ENCODE measurements at places on chromosomes 6 and 20.

DNA sequence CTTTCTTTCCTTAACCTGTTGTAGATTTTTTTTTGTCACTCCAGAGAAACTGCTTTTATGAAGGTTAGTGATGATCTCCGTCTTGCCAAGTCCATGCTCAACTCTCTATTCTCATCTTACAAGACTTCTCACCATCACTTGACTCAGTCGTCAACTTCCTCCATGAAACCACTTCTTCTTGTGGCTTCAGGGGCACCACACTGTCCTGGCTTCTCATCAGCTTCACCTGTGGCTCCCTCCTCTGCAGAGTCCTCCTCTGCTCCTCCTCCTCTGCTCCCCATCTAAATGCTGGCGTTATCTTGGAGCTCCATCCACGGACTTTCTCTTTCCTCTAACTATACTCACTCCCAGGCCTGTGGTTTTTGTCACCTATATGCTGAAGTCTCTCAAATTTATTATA lies 187.5 kb downstream of the BACH2 start:
- no peak for DNase-seq

- DNase-seq = no peak
Measured at GRCh38 chr20:62517901-62518610, 42.3 kb upstream of the GATA5 start.

GRCh38 chr6:159252955-159253508 lies 83.8 kb downstream of the FNDC1 start:
- DNase-seq = no peak

GRCh38 chr6:159180001-159180400 lies 10.8 kb downstream of the FNDC1 start:
- no peak for DNase-seq

DNA sequence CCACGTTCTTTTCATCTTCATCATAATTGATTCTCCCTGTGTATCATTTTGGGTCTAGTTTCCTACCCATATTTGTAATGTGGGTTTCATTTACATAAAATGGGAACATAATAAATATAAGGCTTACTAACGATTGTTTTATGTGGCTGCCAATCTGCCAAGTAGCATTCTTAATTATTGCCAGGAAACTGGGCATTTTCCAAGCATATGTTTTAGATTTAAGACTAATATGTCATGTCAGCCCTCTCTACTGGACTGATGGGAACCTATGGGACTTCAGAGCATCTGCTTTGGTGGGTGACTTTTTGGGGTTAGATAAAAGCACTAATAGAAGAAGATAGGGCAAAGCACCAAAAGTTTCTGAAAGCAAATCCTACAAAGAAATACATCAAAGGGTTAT lies 157.5 kb downstream of the TBX18 start:
- no peak for DNase-seq

GRCh38 chr6:9523462-9523861 lies 891.4 kb downstream of the TFAP2A start:
- no peak for DNase-seq

DNA sequence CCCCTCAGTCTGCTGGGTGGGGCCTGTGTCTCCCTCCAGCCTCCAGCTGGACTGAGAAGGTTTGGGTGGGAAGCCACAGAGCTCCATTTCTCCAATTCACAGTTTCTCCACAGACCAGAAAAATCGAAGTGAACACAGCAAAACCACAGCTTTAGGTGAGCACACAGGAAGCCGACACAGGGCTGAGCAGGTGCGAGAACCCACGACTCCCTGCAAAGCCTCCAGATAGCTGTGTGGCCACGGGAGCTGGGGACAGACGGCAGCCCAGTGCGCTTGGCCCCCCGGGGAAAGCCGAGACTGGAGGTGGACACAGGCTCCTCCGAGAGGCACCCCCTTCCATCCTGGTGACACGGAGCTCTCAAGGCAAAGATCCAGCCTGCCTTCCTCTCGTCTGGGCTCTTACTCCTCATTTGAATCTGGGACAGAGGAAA lies 29.0 kb upstream of the MPC1 start:
- no peak for DNase-seq

DNA sequence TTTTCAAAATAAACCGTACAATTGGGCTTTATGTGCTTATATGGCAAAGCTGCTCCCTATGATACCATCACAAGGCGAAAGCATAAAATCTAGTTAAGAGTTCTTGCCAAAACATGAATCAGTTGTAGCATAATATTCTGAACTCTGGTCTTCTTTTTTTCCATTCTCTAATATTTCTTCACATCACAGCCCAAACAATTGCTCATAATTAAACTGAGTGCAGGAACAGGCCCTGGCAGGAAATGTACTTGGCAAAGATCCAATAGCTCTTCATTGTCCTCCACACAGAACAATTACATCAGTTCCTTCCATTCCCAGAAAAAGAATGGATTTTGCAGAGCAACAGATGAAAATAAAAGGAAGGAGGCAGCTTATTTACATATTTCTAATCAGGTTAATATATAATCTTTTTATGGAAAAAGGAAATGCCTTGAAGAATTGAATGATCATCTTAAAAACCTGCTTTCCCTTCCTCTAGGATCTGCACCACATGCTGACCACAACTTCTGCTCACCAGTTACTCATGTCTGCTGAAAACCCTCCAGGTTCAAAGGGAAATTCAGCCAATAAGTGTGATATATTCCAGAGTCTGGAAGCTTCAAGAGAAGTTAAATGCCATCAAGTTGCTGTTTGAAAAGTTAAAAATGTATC lies 123.3 kb upstream of the COL21A1 start:
- no peak for DNase-seq

DNA sequence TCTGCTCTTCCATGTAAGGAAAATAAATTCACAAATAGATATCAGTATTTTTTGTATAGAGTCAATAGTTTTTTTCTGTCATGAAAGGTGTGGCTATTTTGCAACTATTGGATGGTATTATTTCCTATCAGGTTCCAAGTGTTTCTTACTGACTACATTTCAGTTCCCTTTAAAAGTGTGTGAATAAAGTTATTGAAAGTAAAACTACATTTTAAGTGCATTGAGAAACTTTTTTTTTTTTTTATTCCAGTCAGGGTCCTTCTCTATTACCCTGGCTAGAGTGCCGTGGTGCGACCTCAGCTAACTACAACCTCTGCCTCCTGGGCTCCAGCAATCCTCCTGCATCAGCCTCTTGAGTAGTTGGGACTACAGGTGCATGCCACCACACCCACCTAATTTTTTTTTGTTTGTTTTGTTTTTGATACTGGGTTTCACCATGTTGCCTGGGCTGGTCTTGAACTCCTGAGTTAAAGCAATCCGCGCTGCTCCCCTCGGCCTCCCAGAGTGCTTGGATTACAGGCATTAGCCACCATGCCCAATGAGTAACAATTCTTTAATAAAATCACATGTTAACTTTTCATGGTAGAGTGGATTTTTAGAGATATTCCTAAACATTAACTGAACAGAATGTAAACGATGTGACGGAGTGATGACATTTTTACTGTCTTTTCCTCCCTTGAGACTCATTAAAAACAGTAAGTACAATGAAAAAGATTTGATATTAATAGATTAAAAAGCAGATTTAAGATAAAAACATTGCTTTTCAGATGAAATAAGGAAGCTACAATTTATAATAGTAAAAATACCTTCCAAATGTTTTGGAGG lies 69.7 kb upstream of the ADGRF4 start:
- no peak for DNase-seq

- no peak for DNase-seq
Measured at GRCh38 chr6:104591573-104592334, 268.0 kb downstream of the HACE1 start.

Data from activated CD4-positive, alpha-beta T cell treated with anti-CD3 and anti-CD28 coated beads for 1 hour (primary cell).